ENCODE measurements at places on chromosomes 12 and 14. TPM values are rescaled to one million over a fixed set of nuclear protein-coding genes. Genes with fewer than 3 reads are reported as not detected.

DNA sequence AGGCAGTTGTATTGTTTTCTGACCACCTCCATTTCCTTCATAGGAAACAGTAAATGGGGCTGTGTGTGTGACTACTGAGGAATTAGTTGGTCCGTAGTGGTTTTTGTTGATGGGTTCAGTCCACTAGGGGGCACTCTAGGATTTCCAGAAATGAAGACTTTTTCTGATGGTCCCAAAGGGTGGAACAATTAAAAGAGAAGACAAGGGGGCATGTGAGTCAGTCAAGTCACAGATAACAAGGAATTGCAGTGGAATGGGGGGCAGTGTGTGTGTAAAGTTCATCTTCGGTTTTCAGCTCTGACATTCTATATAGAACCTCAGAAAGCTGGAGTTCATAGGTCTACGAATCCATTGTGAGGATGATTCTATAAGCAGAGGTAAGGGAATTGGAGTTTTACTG is 186.6 kb upstream of the OR4E1 start:
- peak; percentile 36 for DNase-seq

DNA sequence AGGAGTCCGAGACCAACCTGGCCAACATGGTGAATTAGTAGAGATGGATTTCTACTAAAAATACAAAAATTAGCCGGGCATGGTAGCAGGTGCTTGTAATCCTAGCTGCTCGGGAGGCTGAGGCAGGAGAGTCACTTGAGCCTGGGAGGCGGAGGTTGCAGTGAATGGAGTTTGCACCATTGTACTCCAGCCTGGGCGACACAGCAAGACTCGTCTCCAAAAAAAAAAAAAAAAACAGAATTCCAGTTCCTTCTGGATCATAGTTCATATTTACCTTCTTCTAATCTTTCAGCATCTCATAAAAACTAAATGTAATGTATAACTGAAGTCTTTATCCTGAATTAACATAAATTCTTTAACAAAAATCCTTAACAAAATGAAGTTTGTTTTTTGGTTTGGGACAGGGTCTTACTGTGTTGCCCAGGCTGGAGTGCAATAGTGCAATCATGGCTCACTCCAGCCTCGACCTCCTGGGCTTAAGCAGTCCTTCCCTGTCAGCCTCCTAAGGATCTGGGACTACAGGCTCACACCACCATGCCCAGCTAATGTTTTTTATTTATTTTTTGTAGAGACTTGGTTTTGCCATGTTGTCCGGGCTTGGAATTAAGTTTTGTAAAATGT is 37.6 kb downstream of the FAM177A1 start:
- no peak for DNase-seq

DNA sequence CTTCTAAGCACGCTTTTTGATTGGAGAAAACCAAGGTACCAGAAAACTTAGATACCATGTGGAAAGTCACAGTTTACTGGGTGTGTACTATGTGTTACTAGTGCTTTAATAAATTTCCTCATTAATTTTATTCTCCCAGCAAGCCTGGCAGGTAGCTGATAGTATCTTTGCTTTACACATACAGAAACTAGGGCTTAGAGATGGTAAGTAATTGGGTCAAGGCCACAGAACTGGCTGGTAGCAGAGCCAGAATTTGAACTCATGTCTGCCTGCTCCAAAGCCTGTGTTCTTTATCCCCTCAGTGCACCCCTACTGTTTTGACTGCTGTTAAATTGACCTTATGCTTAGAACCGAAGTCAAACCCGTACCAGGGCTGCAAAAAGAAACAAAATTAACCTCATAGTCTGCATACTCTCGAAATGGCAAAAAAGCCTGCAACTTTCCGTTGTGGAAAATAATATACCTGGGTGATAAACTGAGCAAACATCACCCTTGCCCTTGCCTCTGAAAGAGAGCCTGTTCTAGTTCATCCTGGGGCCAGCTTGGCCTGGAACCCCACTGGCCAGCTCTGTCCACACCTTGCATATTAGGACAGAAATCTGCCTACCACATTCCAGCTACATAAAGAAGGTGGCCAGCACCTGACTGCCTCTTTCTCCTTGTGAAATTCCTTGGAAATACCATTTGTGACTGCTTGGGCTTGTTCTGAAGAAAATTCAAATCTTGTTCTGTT is 118.9 kb downstream of the ETV6 start:
- no peak for DNase-seq

DNA sequence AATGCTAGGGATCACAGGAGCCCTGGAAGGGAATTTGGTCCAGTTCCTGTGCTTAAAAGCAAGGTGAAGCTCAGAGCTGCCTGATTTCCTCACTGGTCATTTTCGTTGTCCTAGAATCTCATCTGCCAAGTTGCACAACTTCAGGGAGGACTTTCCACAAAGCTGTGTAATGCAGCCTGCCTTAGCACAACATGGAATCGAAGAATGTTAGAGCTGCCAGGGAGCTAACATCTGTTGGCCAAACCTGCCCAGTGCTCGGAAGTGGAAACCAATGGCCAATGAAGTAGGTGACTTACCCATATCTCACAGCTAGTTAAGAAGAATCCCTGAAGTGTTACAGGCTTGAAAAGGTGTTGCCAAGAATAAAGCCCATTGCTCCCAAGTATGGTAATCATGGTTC is 79.9 kb upstream of the SSTR1 start:
- no peak for DNase-seq

DNA sequence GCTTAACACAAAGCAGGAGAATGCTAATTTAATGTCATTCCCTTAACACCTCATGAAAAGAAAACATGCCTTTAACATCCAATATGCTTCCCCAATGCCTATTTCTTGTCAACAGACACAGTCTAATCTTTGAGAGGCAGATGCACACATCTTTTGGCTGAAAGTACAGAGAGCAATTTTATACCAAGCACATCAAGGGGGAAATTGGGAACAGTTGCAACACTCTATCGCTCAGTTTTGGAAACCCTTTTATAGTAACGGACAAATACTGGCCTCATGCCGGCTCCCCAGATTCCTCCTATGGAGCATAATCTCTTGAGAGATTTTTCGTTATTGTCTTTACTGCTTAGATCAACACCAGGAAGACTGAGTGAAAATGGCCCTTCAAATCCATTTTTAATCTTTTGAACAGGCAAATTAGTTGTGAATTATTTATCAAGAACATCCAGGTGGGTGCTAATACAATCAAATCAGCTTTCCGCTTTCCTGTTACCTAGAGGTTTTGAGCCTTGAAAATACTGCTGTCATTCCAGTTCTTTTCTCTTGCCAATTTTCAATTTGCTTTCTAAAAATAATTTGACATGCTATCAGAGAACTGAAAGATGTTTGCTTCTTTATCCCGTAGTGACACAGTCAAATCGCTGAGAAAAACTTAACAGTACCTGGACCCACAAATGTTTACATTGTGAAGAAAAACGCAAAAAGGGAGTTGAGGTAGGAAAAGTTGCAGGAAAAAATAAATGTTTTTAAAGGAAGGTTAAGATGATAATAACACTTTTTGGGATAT is 60.7 kb upstream of the CAND1 start:
- DNase-seq: no peak

GRCh38 chr12:13340149-13340548 is 143.6 kb downstream of the EMP1 start:
- no peak for DNase-seq

GRCh38 chr12:32462908-32463307 is 63.5 kb downstream of the FGD4 start:
- no peak for DNase-seq

GRCh38 chr12:29725587-29726320 is 58.0 kb downstream of the TMTC1 start:
- peak; percentile 72 for DNase-seq

GRCh38 chr12:39807043-39807442 is 187.4 kb upstream of the ABCD2 start:
- DNase-seq: no peak

GRCh38 chr12:4268329-4269181 is 5.0 kb upstream of the CCND2 start:
- no peak for DNase-seq

- no peak for DNase-seq
These were observed 56.7 kb downstream of the PLEKHG3 start for GRCh38 chr14:64760916-64761315.

DNA sequence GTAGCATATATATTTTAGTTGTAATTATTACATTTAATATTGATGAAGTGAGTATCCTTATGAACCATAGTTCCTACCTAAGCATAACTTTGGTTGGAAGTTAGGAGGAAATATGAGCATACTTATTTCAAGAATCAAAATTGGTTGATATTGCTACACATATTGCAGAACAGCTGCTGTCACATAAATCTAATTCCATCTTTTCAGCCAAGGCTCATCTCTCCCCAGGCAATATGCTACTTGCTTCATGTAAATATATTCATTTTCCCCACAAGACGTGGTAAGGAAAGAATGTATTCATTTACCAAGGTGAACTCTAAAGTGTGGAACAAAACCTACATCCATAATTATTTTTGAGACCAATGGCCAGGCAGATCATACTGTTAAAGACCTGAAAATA is 62.5 kb upstream of the HIF1A start:
- no peak for DNase-seq

DNA sequence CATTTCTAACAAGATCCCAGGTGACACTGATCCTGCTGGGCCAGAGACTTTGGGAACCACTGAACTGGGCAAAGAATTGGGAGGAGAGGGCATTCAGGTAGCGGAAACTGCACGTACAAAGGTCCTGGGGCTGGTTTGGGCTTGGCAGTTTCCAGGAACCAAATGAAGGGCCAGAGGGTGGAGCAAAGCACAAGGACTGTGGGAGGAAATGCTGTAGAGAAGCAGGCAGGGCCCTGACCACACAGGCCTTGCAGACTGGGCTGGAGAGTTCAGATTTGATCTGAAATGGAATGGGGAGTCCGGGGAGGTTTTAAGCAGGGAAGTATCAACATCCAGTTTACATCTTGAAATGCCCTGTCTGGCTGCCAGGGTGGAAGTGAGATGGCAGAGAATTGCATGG is 195.1 kb downstream of the PHETA1 start:
- DNase-seq: no peak

DNA sequence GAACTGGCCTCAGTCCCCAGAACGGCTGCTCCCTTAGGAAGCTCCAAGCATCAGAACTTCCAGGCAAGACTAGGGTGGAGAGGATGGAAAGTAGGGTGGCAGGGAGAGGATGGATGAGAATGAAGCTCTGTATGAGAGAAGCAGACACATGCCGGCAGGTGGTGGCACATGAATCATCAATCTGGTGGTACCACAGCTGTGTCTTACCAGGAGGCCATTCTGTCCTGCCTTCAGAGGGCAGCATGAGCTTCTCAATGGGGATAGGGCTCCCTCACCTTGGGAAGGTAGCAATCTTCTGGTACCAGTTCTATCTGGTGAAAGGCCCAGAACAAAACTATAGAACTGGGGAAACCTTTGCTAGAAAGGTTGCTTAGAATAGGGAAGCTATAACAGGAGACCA is 55.4 kb upstream of the PYGL start:
- DNase-seq: no peak

- no peak for DNase-seq
These were observed 53.3 kb upstream of the NR2C1 start for GRCh38 chr12:95126736-95127135.

DNA sequence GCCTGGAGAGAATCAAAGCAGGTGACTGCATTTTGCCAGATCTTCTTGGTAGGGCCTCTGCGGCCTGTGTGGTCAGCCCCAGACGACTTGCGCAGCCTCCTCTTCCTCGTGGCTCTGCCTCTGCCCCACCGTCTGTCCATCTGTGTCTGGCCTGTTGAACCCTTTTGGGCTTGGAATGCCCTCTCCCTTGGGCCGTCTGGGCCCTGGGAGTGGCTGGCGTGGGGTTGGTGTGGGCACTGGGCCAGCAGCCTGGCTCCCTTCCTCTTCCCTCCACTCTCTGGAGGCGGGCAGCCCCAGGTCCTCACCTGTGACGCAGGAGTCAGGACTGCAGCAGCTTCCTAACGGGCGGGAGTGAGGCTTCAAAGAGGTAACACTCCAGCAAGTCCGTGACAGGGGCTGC is 9.7 kb upstream of the CCDC197 start:
- no peak for DNase-seq

DNA sequence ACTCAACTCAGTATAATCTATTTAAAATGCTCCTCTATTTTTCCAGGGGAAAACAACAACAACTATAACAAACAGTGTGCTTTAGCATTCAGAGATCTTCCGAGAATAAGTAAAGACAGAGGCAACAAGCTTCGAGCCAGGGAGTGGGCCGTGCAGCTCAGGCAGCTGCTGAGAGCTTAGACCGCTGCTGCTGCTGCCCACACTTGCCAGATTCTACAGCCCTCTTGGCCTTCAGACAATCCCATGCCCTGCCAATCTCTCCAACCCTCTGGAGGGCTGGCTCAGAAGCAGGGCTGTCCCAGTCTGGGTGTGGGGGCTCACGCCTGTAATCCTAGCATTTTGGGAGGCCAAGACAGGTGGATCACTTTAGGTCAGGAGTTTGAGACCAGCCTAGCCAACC is 23.4 kb upstream of the ELK3 start:
- DNase-seq: no peak

DNA sequence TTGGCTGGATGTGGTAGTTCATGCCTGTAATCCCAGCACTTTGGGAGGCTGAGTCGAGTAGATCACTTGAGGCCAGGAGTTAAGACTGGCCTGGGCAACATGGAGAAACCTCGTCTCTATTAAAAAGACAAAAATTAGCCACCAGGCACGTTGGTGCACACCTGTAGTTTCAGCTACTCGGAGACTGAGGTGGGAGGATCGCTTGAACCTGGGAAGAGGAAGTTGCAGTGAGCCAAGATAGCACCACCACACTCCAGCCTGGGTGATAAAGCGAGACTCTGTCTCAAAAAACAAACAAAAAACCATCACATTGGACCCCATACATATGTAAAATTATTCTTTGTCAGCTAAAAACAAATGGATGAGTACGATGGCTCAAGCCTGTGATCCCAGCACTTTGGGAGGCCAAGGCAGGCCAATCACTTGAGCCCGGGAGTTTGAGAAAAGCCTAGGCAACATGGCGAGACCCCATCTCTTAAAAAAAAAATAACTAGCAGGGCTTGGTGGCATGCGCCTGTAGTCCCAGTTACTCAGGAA is 43.9 kb downstream of the LIMA1 start:
- DNase-seq: no peak

GRCh38 chr12:112916270-112916669 is 9.5 kb downstream of the OAS1 start:
- peak; percentile 61 for DNase-seq

The KRT79 gene
- not detected for total RNA-seq

The TBX5 gene
- not detected for total RNA-seq

The SLC17A8 gene
- total RNA-seq: not detected

The ZDHHC17 gene
- 124 TPM for total RNA-seq

The REP15 gene
- 5.4 TPM for total RNA-seq

The GUCY2C gene
- not detected for total RNA-seq

The IFNG-AS1 gene
- not detected for total RNA-seq

The CACNA1C gene
- 0.38 TPM for total RNA-seq

The GPX2 gene
- not detected for total RNA-seq

The BEGAIN gene
- total RNA-seq: under 0.01 TPM

The FITM1 gene
- total RNA-seq: 0.63 TPM

The SPTB gene
- total RNA-seq: under 0.01 TPM

The MIP gene
- 0.26 TPM for total RNA-seq

The ASCL1 gene
- total RNA-seq: not detected
